ENCODE measurements at places on chromosomes 5 and 9. TPM values are rescaled to one million over a fixed set of nuclear protein-coding genes. Genes with fewer than 3 reads are reported as not detected.

Gene WNK2
- total RNA-seq, result 200 TPM

Gene FBP1
- total RNA-seq, result 1.0 TPM

DNA sequence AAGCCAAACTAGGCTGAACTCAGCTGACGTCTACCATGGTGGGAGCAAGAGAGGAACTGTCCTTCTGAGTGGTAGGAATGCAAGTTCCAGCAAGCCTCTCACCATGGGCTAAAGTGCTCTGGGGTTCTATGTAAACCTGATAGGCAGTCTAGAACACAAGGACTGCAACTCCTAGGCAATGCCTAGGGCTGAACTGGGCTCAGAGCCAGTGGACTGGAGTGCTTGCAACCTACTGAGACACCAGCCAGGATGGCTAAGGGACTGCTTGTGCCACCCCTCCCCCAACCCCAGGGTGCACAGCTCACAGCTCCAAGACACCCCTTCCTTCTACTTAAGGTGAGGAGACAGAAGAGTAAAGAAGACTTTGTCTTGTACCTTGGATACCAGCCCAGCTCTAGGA, 12.1 kb upstream of the RCL1 start:
- DNase-seq, result no peak

Gene PRR16
- total RNA-seq, result 12.7 TPM

Gene FOXD4L6
- total RNA-seq, result not detected

DNA sequence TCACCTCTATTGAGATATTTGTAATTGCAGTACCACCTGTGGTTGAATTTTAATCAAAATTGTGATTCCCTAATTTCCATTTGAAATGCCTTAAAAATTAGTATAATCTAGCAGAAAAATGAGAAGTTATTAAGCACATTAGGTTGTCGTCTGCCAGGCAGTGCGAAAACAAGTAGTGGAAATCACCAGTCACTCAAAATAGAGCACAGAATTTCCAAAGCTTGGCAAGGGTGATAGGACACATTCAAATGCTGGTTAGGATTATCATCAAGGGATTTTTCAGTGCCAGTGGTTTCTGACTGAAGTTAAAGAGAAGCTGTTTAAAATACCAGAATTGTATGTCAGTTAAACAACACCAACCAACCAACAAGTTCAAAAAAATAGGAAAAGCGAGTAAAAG, 97.8 kb downstream of the PLK2 start:
- DNase-seq, result no peak

Gene ADAMTS2
- 3.7 TPM for total RNA-seq

GRCh38 chr5:173848986-173849596, 39.1 kb upstream of the CPEB4 start:
- no peak for DNase-seq

DNA sequence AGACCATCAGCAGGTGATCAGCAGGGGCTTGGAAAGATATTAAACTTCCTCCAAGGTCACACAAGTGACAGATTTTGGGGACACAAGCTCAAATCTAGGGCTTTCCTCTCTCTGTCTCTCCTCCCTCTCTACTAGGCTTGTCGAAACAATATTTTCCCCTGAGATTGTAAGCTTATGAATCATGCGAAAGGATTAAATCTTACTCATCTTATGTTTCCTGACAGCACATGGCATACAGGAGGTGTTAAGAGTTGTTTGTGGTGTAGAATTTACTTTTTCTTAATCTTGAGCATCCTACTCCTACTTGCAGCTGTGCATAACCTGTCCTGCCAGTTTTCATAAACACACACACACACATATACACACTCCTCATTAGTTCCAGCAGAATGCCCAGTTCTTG, 186.3 kb downstream of the MARCHF11 start:
- DNase-seq, result no peak

Measured in Right ventricle myocardium inferior (tissue), 1 donor.